Mucosa of descending colon (tissue), 3 donors: ENCODE measurements at places on chromosomes 5 and 9. TPM values are rescaled to one million over a fixed set of nuclear protein-coding genes. Genes with fewer than 3 reads are reported as not detected.

DNA sequence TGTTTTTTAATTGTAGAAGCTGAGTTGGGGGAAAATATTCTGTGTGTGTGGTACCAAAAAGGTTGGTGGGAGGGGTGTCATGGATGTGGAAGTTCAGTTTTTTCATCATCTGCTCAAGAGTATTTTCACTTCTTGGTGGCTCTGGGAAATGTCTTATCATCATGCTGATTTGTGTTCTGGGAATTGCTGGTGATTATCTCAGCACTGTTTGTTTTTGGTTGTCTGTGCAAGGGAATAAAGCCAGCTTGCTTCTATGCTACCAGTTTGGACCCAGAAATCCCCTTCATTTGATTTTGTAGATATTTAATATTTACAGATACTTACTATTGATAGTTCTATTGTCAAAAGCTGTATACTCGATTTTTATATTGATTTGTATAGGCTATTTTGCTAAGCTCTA is 2289.7 kb downstream of the MAT2B start:
- no peak for DNase-seq

GRCh38 chr5:53613061-53613460 is 52.6 kb downstream of the NDUFS4 start:
- DNase-seq: no peak

- no peak for DNase-seq
Observed at GRCh38 chr9:70557661-70558369, 143.4 kb upstream of the KLF9 start.

DNA sequence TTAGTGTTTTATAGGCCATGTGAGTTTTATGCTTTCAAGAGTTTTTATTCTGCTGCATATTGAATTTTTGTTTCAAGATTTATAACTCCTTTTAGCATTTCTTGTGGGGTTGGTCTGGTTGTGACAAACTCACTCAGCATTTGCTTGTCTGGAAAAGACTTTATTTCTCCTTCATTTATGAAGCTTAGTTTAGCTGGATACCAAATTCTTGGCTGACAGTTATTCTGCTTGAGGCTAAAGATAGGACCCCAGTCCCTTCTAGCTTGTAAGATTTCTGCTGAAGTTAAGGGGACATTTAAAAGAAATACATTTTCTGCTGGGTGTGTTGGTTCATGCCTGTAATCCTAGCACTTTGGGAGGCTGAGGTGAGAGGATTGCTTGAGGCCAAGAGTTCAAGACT is 36.8 kb downstream of the IQGAP2 start:
- no peak for DNase-seq

- DNase-seq: no peak
Observed at GRCh38 chr9:29213417-29214153, 1640.3 kb upstream of the C9orf72 start.

GRCh38 chr5:3659907-3660306 is 64.3 kb downstream of the IRX1 start:
- no peak for DNase-seq

DNA sequence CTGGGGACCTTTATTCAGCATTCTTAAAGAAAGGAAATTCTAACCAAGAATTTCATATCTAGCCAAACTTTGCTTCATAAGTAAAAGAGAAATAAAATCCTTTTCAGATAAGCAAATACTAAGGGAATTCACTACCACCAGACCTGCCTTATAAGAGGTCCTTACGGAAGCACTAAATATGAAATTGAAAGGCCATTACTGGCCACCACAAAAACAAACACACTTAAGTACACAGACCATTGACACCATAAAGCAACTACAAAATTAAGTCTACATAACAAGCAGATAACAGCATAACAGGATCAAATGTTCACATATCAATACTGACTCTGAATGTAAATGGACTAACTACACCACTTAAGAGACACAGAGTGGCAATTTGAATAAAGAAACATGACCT is 361.4 kb upstream of the POU5F2 start:
- DNase-seq: no peak

DNA sequence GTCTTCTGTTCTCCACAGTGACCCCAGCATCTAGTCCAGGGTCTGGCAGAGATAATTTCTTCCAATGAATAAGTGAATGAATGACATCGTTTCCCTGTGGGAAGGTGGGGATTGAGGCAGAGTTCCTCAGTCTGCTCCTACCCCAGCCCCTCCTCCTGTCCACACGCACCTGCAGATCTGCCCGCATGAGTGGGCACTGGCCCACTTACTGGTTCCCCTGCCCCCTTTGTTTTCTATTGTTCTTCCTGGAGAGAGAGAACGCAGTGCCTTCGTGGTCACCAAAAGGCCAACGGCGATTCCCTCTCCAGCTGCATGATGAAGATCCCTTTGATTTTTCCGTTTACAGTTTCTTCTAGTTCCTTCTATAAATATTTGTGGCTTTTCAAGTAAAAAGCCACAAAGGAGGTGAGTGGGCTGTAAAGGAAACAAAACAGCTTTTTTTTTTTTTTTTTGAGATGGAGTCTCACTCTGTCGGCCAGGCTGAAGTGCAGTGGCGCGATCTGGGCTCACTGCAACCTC is 5.8 kb upstream of the FPGS start:
- no peak for DNase-seq

DNA sequence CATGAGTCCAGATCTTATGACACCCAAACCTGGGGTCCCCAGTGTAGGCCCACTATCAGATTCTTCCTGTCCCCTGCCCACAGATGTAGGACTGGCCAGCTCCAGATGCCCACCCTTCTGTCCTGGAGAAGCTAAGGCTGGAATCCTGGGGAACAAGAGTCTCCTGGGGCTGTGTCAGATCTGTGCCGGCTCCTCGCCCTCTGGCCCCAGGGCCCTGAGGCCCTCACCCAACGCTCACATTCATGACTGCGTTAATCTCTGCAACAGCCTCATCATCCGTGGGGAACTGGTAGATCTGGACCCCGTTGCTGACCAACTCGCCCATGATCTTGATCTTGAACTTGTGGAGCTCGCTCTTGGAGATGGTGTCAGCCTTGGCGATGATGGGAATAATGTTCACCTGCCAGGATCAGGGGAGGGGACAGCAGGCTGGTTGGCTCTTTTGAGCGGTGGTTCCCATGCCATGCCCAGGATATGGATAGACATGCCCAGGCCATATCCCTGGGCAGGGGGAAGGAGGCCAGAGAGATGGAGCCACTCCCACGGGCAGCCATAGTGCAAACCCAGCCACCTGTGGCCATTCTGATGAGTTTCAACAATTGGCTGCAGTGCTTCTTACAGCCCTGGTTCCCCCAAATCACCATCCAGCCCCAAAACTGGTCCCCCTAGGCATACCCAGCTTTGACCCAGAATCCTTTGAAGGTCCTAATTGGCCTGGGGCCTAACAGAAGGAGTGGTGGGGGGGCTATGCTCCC is 14.6 kb downstream of the SEPTIN8 start:
- DNase-seq: peak; percentile 15

DNA sequence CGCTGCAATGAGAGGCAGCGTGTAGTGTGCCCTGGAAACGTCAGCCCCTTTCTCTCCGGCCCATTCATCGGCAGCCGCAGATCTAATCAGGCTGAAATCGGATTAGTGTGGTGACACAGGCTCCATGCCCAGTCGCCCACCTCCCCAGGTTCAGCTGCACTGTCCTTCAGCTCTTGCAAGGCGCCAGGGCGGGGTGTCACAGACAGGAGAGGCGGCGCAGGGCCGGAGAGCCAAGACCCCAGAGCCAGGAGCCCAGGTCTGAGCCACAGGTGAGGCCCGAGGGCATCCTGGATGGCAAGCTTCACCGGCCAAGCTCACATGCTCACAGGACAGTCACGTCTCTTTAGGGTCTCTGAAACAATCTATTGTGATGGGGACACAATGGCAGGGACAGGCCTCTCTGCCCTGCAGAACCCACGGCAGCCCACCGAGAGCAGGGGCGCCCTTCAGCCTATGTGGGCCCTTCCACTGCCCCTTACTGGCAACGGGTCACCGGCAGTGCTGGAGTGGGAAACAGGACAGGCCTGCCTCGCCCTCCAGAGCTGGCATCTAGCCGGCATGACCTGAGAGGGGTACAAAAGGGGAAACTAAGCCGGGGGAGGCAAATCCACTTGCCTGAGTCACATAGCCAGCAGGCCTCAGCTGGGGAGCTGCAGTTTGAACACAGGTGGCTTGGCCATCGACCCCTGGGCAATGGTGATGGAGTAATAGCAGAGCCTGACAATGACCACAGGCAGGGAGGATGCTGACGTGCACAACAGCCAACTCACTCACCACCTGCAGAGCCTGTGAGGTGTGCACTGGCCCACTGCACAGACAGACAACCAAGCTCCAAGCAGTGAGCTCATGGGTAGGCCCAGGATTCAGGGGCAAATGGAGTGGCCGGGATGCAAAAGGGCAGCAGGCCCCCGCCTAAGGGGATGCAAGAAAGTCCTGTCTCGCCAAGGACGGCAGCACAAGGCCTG is 48.1 kb downstream of the VAV2 start:
- DNase-seq: peak; percentile 45

DNA sequence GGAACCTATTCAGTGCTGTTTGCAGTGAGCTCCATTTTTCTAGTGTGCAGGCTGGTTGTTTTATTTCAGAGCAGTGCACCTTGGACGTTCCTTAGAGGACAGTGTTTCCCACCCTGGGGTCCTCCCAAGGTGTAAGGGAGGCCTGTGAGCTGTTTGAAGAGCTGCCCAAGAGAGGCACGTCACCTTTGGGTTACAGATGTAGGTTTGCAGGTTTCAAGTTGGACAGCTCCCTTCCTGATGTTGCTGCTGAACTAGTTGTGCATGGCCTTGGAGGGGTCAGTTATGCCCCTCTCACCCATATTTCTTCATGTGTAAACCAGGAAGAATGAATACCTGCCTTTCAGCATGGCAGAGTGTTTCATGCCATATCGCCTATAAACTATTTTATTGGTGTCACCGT is 34.7 kb upstream of the POMT1 start:
- DNase-seq: no peak

The TRAF1 gene
- 2.9 TPM for total RNA-seq

The SLC25A2 gene
- total RNA-seq: 1.5 TPM

The GPX3 gene
- 44.6 TPM for total RNA-seq

The NR2F1-AS1 gene
- 5.7 TPM for total RNA-seq
